Stimulated activated CD8-positive, alpha-beta memory T cell treated with anti-CD3 and anti-CD28 coated beads, Interleukin-12 subunit alpha, Interleukin-12 subunit beta, amount 100 ng/mL, for 4 hours (primary cell): ENCODE measurements at places on chromosomes 11 and 22.

DNA sequence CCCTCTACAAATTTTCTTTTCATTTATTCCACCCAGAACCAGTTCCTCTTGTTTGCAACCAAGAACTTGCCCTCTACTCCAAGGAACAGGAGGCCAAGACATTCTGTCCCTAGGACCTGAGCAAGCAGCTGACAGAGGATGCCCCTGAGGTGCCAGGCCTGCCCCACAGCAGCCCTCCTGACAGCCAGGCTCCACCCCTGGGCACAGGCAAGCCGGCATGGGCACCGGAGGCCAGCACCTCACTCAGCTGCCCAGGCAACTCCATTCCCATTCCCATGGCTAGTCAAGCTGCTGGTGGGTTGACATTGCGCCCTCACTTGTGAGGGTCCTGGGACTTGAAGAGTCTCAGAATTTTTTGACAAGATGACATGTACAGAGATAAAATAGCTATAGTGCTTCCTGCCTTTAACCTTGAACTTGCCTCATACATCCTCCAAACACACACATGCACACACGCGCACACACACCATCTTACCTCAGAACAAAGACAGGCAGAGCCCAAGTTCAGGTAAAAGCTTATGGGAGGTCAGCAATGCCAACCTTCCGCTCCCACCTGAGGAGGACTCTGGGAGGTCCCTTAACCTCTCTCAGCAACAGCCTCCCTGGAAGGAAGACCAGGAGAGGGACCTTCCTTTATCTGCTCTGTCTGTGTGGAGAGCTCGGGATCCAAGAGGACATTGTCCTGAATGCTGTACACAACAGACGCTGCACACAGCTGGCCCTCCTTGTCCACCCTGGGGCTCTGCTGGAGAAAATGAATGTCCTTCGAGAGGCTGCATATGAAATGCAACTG is 620.9 kb upstream of the CADM1 start:
- no peak for DNase-seq

DNA sequence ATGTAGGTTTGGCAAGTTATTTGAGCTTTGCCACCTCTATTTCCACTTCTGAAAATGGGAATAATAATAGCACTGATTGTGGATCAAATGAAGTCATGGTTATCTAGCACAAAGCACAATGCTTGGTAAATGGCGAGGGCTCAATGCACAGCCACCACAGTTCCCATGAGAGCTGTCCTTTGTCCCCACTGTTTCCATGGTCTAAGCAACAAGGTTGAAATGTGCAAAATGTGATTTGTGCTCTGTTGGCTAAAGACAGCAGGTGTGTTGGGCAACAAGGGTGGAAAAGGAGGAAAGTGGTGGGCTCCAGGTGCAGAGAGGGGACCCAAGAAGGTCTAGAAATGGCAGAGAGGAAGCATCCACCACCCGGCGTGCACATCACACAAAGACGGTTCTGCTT is 200.5 kb downstream of the TRIM29 start:
- no peak for DNase-seq

DNA sequence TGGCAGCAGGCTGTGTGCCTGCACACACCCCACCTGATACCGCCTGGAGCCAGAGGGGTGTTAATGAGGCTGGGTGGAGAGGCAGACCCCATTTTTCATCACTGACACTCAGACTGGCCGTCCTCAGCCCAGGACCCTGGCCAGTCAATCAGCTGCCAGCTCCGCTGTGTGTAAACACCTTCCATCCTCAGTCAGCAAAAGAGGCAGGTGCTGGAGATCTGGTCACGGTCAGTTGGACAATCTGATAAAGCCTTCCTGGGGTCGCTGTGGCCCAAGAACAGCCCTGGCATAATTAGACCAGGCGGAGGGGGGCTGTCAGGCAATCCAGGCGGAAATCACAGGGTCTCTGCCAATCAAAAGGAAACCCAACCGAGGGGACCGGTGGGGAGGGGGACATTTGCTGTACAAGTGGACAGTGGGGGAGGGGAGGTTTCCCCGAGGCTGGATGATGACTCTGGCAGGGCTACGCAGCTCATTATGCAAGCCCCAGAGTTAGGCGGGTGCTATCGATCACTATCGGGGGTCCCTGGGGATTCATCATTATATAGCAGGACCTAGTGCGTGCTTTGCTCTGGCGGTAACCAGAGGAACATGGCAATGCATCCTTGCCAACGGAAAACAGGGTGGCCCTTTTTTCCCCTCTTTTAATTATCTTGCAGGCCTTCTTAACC is 72.9 kb downstream of the ABTB2 start:
- no peak for DNase-seq

- no peak for DNase-seq
These were observed 67.9 kb upstream of the WNT7B start for GRCh38 chr22:46044621-46045458.

DNA sequence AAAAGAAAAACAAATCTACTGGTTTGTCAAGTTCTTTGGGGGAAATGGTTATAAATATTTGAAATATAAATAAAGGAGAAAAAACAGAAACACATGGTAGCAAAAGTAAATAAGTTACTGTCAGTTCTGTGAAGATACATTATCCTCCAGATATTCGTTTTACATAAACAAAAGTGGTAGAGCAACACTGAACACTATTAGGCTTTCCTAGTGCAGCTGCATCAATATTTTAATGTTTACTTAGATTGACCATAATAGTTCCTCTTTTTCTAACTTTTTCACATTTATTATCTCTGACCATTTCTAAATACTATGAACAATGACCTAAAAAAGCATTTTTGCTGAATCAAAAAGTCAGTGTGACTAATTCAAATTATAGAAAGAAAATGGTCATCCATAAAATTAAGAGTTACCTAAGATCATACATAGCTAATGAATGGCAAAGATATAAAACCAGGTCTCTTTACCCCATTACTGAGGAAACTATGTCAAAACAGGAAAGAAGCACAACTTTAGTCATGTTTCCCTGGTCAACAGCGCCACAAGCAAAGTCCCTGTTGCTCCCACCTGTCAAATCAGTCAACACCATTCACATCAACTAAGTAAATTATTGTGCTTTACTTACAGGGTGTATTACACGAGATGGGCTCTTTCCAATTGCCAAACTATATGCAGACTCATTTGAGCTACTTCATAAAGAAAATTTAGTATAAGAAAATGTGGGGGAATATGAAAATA is 38.5 kb downstream of the SBF2 start:
- no peak for DNase-seq

DNA sequence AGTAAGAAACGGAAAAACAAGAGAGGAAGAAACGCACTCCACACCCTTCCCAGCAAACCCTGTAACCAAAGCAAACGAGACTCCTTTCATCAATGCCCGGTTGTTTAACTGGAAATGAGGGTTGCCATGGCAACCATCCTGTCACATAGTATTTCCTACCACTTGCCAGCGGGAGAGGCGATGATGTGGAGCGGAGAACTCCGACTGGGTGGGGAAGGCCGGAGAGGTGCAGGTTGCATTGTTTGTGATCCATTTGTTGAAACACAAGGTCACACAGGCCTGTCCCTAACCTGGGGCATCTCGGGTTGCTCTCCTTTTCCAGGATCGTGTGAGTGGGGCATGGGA is 609.9 kb downstream of the BUD13 start:
- DNase-seq: no peak

GRCh38 chr11:108220721-108221336 is 1.6 kb downstream of the NPAT start:
- DNase-seq: no peak

- DNase-seq: no peak
These were observed 582.9 kb downstream of the INSC start for GRCh38 chr11:15697437-15698236.

DNA sequence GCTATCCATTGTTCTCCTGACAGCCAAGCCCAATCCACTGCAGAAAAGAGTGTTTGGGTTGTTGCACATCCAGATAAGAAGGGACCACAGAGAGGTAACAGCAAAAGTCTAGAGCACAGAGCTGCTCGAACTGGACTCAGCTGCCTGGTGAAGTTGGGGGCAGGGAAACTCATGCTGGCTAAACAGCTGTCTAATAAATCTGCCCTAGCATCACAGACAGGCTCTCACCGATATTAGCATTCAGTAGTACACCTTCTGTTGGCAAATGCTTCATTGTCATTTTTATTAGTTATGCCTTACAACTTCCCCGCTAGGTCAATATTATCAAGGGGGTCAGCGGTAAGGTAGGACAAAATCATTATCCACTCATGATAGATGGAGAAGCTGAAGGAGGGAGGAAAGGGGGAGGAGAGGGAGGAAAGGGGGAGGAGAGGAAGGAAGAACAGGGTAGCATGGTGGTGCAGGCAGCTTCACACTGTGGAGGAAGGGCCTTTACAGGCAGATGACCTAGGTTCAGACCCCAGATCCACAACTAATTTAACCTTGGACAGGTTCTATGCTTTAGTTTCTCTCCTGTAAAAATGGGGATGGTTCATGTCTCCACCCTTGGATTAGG is 102.7 kb downstream of the LARGE1 start:
- DNase-seq: no peak

- no peak for DNase-seq
These were observed 51.9 kb upstream of the MN1 start for GRCh38 chr22:27853424-27853823.

DNA sequence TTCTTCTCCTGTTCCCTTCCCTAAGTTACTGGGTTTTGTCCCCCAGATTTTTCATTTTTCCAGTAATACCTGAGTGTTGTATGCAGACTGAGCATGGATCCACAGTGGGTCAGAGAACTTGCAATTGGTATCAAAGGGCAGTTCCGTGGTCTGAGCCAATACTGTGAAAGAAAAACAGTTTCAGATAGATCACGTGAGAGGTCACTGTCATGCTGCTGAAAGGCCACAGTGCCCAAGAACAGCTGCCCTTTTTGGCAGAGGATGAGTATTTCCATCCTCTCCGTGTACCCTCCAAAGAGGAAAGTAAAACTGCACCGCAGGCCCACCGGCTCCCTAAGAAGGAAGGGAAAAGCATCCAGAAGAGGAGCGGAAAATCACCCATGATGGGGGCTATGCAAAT is 73.0 kb upstream of the TBCEL start:
- no peak for DNase-seq

DNA sequence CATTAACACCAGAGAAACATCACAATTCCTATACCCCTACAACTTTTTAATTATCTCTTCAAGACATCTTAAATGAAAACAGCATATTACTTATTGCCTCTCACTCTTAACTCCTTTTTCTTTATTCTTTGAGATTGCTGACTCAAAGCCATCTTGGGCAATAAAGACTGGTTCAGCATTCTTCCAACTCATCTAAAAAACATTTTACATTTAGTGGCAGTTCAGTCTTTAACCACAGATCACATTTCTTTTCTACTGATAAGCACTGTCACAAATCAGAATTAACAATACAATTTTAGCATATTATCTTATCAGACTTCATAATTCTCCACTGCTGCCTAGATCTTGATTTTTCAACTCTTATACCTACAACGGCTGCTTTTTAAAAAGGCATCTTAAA is 34.0 kb downstream of the SIK3 start:
- no peak for DNase-seq

DNA sequence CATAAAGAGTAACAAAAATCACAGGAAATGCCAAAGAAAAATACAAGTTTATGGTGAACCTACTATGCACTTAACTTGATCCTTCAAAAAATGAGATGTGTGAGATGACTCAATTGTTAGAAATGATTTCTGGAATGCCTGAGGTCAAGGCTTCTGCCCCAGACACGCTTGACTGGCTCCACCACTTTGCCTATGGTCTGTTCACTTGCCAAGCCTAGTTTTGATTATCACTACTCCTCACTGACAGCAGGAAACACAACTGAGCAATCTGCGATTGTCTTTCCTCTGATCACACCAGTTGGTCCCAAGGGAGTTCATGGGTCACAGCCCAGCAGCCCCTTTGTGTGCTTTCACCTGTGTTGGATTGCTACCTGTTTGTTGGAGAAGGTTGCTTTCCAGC is 20.6 kb upstream of the PRDM10 start:
- DNase-seq: no peak

- no peak for DNase-seq
These were observed 8.0 kb downstream of the NUMA1 start for GRCh38 chr11:72072348-72072747.

DNA sequence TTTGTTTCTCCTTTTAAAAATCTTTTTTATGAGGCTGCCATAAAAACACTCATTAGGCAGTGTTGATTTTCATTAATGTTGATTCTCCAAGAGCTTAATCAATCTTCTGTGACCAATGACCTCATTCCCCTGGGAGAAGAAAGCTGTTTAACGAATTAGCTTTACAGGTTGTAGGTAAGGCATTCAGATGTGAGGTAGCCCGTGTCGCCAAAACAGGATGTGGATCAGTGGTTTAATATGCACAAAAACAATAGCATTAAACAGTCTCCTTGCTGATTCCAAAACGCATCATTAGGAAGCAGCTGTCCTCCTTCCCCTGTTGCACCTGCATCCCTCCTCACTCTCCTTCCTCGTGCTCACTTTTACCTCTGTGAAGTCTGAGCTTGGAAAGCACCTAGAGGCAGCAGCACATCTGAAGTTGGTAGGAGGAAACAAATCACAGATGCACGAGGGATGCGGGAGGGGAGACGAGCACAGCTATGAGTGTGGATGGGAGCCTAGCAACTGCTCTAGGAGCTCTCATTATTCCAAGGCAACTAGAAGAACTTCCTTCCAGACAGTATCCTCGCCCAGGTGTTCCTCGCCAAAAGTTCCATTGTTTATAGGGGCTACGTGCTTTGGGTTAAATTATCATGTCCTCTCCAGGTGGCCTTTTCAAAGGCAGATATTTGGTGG is 179.4 kb upstream of the SNX19 start:
- DNase-seq: no peak

DNA sequence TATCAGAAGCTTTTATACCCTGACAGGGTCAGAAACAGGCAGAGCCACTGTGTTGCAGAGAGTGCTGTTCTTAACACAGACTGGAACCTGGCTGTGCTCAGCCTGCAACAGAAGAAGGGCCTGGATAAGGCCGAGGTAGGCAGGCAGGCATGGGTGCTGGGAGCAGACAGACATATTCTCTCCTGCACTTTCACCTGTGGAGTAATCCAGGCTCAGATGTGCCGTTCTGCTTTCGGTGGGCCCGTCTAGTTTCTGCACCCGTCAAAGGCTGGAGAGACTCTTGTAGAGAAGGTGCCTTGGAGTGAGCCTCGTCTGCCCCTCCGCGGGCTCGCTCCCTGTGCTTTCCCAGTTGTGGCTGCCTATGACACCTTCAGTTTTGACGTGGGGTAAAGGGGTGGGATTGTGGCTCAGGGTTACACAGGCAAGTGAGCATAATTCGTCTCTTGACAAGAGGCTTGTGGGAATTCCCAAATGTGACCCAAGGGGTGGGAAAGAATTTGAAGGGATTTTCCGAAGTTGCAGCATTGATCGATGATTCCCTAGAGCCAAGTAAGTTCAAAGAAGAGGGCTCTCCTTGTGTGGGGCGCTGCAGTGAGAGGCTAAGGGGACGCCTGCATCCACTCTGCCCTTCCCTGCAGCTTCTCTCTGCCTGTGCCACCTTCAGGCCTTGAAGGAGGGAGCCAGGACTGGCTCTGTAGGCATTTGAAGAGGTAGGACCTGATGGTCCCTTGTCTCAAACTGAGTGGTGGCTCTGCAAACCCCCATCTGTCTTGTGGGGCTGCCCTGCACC is 16.2 kb upstream of the ST3GAL4 start:
- DNase-seq: no peak
